ENCODE measurements at places on chromosomes 11 and 22. TPM values are rescaled to one million over a fixed set of nuclear protein-coding genes. Genes with fewer than 3 reads are reported as not detected.

PKNOX2 gene
- polyA plus RNA-seq, result 15.1 TPM

ART1 gene
- 0.18 TPM for polyA plus RNA-seq

GRCh38 chr11:69329581-69329980 lies 35.6 kb downstream of the MYEOV start:
- DNase-seq, result no peak

DNA sequence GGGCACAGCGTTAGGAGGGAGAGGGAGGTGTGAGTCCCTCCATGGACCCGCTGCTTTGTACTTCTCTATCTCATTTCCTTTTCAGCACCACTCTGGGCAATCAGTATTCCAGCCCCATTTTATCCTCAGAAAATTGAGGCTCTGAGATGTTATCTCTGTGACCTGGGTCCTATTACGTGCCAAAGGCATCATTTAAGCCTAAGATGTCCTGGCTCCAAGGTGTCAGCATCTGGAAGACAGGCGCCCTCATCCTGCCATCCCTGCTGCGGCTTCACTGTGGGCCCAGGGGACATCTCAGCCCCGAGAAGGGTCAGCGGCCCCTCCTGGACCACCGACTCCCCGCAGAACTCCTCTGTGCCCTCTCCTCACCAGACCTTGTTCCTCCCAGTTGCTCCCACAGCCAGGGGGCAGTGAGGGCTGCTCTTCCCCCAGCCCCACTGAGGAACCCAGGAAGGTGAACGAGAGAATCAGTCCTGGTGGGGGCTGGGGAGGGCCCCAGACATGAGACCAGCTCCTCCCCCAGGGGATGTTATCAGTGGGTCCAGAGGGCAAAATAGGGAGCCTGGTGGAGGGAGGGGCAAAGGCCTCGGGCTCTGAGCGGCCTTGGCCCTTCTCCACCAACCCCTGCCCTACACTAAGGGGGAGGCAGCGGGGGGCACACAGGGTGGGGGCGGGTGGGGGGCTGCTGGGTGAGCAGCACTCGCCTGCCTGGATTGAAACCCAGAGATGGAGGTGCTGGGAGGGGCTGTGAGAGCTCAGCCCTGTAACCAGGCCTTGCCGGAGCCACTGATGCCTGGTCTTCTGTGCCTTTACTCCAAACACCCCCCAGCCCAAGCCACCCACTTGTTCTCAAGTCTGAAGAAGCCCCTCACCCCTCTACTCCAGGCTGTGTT lies 829 bp upstream of the APOC3 start:
- DNase-seq, result no peak

- DNase-seq, result peak; percentile 56
Measured at GRCh38 chr22:21567456-21568346, at the start of gene UBE2L3. TSS of gene UBE2L3 (plus strand) at chr22:21567714. CDS start at chr22:21567745, 31 bp downstream.
